ENCODE measurements at places on chromosomes 6 and 20. TPM values are rescaled to one million over a fixed set of nuclear protein-coding genes. Genes with fewer than 3 reads are reported as not detected.

HLA-DOB gene
- 0.32 TPM for total RNA-seq

RAMACL gene
- total RNA-seq = 0.57 TPM

FABP7 gene
- total RNA-seq = not detected

TAP1 gene
- total RNA-seq = 13.8 TPM

PEDS1 gene
- total RNA-seq = 12.6 TPM

Measured in heart right ventricle (tissue), 16 donors.